ENCODE measurements at places on chromosomes 13 and 19.

DNA sequence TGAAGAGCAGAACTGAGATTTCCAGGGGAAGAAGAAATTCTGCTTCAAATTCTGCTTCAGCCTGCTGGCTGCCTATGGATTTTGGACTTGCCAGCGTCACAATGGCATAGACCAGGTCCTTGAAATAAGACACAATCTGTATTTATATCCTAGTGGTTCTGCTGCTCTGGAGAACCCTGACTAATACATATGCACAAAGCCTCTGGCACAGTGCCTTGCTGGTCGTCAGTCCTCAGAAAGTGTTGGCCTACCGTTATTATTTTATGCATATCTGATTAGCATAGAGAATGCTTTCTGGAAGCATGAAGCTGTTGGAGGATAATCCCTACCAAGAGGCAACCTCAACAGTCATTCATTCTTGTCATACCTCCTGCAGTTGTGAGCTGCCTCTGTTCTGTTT is 213.7 kb downstream of the B3GLCT start:
- DNase-seq: no peak
- no peak overlapping the region for H3K27ac ChIP-seq

DNA sequence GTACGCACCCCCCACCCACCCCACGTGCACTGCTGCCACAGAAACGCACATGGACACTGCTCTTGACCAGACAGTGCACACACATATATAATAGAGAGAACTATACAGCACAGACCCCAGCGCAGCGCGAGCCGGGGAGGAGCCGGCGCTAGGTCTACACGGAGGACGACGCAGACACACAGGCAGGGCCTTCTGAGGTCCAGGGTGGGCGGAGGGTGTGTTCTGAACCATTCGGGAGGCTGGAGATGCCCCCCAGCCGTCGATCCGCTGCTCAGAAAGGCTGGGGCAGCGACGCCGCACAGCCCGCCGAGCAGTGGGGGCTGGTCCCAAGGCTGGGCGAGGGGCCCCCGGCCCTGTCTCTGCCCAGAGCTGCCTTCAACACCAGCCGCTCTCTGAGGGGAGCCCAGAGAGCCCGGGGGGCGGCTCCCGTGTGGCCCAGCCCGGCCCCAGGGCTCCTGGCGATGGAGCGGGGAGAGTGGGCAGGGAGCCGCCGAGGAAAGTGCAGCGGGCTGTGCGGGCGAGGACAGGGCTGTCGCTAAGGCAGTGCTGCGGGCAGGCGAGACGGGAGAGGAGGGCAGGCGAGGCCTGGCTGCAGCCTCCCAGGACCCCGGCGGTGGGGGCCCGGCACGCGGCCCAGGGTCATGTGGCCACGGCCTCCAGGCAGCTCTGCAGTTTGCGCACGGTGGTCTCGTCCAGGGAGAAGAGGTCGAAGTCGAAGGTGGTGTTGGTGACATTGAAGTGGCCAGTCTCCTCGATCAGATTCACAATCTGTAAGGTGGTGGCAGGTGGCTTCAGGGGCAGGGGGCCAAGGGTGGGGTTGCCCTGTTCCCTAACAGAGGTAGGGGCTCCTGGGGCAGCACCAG is 67.1 kb downstream of the MLLT1 start:
- no peaks in the 10 kb centered on the region for H3K4me1 ChIP-seq

GRCh38 chr19:7866399-7867091 is 7.6 kb downstream of the PRR36 start:
- no peak overlapping the region for H3K27ac ChIP-seq
- no peaks in the 10 kb centered on the region for H3K27me3 ChIP-seq
- peaks cover 8% of the 10 kb centered on the region for H3K4me1 ChIP-seq
- H3K4me3 ChIP-seq: no peak overlapping the region

DNA sequence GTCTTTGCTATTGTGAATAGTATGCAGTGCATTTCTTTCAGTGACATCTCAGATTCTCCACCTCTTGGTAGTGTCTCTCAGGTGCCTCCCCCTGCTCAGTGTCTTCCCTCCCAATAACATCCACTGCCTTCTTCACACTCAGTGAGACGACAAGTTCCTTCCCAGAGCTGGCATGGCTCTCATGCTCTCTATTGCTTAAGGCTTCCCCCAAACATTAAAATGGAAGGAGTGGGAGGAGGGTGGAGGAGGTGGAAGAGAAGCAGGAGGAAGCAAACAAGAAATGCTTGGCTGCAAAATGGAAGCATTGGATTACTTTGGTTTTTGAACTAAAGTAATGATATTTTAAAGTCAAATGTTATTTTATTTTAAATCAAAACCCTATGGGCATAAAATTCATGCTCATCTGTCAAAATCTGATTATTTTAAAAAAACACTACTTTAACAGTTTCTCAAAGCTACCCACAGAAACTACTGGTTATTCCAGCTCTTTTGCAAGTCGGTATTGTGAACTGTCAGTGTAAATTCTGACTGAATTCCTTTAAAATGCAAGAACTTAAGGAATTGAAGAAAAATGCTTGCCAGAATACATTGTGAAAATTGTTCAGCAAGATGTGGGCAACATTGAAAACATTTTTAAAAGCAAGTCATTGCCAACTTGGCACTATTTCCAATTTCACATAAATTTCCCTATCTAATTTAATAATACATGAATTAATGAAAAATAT is 727.6 kb upstream of the ARGLU1 start:
- DNase-seq: no peak
- H3K27me3 ChIP-seq: no peaks in the 10 kb centered on the region
- H3K36me3 ChIP-seq: no peaks in the 10 kb centered on the region
- no peaks in the 10 kb centered on the region for H3K4me1 ChIP-seq

GRCh38 chr13:98208606-98209005 is 31.5 kb upstream of the RNF113B start:
- no peaks in the 10 kb centered on the region for H3K36me3 ChIP-seq
- no peak for DNase-seq
- H3K4me1 ChIP-seq: no peaks in the 10 kb centered on the region
- H3K27ac ChIP-seq: no peak overlapping the region
- H3K4me3 ChIP-seq: no peak overlapping the region

GRCh38 chr19:30529876-30530275 is 157.7 kb downstream of the ZNF536 start:
- no peaks in the 10 kb centered on the region for H3K36me3 ChIP-seq
- H3K27me3 ChIP-seq: no peaks in the 10 kb centered on the region
- no peak overlapping the region for H3K4me3 ChIP-seq
- DNase-seq: no peak
- no peaks in the 10 kb centered on the region for H3K4me1 ChIP-seq

GRCh38 chr19:19054939-19055440 is 8.8 kb upstream of the SLC25A42 start:
- no peak for DNase-seq
- H3K36me3 ChIP-seq: no peaks in the 10 kb centered on the region
- H3K4me3 ChIP-seq: no peak overlapping the region
- H3K4me1 ChIP-seq: no peaks in the 10 kb centered on the region

DNA sequence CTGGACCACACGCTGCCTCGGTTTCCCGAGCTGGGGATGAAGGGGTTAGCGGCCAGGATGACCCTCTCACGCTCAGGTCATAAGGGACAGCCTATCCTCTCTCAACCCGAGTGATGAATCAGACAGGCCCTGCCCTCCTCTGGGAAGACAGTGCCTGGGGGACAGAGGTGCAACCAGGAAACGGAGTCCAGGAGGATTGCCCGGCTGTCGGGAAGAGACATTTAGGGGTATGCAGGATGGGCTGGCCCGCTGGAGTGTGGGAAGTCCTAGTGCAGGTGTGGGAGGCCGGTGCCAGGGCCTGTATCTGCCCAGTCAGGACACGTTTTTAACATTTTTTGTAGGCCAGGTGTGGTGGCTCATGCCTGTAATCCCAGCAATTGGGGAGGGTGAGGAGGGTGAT is 8.3 kb downstream of the LSM7 start:
- no peak overlapping the region for H3K4me3 ChIP-seq
- DNase-seq: no peak
- H3K27ac ChIP-seq: no peak overlapping the region
- H3K36me3 ChIP-seq: no peaks in the 10 kb centered on the region

- no peaks in the 10 kb centered on the region for H3K4me1 ChIP-seq
- no peaks in the 10 kb centered on the region for H3K27me3 ChIP-seq
- no peaks in the 10 kb centered on the region for H3K36me3 ChIP-seq
- no peak overlapping the region for H3K4me3 ChIP-seq
- no peak for DNase-seq
Measured at GRCh38 chr19:54995561-54995960, 29.4 kb downstream of the NLRP2 start.

DNA sequence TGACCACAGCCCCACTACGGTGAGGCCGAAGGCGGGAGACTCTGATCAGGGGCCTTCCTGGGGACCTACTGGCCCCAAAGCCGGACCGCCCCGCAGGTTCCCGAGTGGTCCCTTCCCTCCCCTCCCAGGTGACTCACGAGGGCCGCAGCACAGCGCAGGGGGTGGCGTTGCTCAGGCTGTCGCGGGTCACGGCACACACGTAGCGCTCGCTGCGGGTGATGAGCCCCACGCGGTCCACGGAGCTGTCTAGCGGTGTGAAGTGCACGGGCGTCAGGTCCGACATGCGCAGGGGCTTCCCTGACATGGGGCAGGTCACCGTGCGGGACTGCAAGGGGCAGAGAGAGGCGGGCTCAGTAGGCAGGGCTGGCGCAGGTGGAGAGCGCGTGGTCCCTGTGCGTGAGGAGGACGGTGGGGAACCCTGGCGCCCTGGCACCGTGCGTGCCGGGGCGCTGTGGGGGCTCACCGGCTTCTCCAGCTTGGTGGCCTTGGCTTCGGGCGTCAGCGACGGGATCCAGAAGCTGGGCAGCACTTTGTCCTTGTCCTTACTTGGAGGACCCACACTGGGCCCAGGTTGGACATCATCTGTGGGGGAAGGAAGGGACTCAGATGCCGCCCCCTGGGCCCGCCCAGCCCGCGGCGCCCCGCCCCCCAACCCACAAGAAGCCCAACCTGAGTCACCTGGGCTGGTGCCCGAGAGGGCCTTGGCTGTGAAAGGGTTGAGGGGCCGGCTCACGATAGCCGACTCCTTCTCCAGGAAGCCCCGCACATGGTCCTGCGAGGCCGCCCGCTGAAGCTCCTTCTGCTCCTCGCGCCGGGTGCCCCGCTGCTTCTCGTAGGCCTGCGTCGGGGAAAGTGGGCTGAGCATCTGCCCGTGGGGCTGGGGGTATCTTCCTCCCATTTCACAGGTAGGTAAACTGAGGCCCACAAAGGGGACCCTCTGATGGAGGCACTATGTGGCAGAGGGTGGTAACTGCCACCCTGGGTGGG is 23.7 kb downstream of the NOSIP start:
- DNase-seq: no peak
- peaks cover 14% of the 10 kb centered on the region for H3K36me3 ChIP-seq
- no peaks in the 10 kb centered on the region for H3K27me3 ChIP-seq
- peak overlapping the region; percentile 88 for H3K27ac ChIP-seq
- H3K4me1 ChIP-seq: peaks cover 62% of the 10 kb centered on the region
- peak overlapping the region; percentile 55 for H3K4me3 ChIP-seq

GRCh38 chr13:24280720-24281119 is 28.7 kb upstream of the C1QTNF9 start:
- H3K27me3 ChIP-seq: no peaks in the 10 kb centered on the region
- H3K4me1 ChIP-seq: peaks cover 30% of the 10 kb centered on the region
- H3K36me3 ChIP-seq: peaks cover 3% of the 10 kb centered on the region
- H3K4me3 ChIP-seq: no peak overlapping the region
- no peak for DNase-seq

DNA sequence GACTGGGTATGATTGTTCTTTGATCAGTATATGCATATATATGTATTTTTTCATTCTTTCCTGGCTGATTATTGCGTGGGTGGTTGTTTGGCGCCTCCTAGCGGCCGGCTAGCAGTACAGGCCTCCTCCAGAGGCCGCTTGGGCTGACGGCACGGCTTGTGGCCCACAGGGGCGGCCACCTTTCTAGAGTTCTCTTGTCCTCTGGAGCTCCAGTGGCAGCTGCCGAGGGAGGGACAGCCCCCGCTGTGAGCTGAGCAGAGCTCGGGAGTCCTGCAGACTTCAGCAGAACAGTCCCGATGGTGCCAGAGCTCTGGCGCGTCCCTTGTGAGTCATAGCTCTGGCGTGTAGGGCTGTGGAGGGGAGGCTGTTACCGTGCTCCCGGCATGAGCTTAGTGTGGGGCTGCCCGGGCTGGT is 22.5 kb upstream of the ZNF429 start:
- no peaks in the 10 kb centered on the region for H3K36me3 ChIP-seq
- peak; percentile 56 for DNase-seq
- H3K4me1 ChIP-seq: no peaks in the 10 kb centered on the region

- peaks cover 17% of the 10 kb centered on the region for H3K4me1 ChIP-seq
- no peak for DNase-seq
- H3K27me3 ChIP-seq: no peaks in the 10 kb centered on the region
Measured at GRCh38 chr13:50358231-50359040, 343.2 kb downstream of the KCNRG start.

- H3K27ac ChIP-seq: no peak overlapping the region
- no peaks in the 10 kb centered on the region for H3K4me1 ChIP-seq
- no peaks in the 10 kb centered on the region for H3K27me3 ChIP-seq
- H3K4me3 ChIP-seq: no peak overlapping the region
Measured at GRCh38 chr13:66665991-66666390, 564.1 kb downstream of the PCDH9 start.

DNA sequence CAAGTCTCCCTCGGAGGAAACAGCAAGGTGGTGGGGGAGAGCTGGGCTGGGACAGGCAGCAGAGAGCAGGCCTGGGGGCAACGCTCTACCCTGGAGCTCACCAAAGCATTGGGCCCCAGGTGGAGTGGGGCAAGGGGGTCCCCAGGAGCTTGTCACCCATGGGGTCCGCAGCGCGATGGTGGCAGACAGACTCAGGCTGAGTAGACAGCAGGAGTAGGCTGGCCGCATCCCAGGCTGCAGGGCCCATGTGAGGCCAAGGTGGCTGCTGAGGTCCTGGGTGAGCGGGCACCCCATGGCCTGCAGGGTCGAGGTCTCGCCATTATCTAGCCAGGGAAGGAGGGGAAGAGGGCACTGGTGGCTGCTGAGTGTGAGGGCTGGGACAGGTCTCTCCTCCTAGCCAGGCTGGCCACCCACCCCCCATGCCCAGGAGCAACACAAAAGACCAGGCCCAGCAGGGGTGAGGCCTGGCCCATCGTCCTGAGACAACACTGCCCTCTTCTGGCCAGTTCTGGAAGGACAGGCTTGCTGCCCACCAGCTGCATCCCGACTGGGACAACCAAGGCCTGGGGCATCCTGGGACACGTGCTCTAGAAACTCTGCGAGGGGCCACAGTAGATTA is 33.1 kb downstream of the CEBPG start:
- DNase-seq: peak; percentile 68
- H3K36me3 ChIP-seq: no peaks in the 10 kb centered on the region
- H3K27ac ChIP-seq: no peak overlapping the region
- no peaks in the 10 kb centered on the region for H3K27me3 ChIP-seq

All from naive thymus-derived CD4-positive, alpha-beta T cell (primary cell).